ENCODE measurements at places on chromosomes 3 and 15.
A peak's percentile ranks its signal among the peaks of the same experiment; 100 is the strongest.

DNA sequence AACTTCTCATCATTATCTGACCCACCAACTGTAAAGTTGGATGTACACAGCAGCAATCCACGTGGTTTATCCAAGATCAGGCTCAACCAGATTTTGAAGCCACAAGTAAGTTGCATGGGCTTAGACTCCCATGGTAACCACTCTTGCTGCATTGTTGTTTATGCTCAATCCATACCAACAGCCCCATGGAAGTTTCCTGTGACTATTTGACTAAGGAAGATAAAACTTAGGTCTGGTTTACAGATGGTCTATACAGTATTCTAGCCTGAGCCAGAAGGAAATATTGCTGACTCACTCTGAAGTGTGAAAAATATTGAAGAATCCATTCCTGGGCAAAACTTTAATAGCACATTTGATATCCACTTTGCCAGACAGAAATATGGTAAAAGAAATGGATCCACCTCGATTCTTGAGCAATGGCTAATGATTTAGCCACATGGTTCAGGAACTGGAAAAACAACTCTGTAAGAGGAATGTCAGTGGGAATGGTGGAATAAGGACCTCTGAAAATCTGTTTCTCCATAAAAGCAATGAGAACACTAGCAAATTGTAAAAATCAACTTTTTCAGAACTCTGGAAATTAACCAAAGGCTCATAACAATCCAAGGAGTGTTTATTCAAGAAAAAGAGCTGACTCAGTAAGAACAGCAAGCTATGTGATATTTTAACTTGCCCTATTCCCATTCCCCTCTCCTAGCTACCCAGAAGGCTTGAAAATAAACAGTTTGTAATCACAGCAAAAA lies 162.9 kb upstream of the STT3B start:
- no peak for DNase-seq

DNA sequence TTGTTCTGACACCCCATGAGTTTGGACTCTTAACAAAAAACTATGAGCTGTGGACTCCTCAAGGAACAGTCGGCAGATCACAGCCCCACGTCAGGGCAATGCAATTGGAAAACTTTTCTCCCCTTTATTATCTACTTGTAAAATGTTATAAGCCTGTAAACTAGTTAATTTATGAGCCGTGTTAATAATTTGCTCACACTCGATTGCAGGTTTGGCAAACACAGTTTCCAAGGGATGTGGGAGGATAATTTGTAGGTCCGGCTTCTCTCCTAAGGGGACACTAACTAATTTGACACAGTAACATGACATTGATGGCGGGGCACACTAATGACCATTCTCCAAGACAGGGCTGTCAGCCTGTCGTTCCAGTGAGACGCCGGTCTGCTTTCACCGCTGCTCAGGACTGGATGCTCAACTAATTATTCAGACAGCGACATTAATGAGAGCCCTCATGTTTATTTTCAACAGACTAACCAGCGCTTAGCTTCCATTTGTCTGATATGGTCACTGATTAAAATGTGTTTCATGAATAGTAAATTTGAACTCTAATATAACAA lies 222.1 kb downstream of the FOXP1 start:
- DNase-seq, result no peak

- DNase-seq, result peak; percentile 43
Observed at GRCh38 chr15:62847900-62848489, 194.6 kb upstream of the TPM1 start.

DNA sequence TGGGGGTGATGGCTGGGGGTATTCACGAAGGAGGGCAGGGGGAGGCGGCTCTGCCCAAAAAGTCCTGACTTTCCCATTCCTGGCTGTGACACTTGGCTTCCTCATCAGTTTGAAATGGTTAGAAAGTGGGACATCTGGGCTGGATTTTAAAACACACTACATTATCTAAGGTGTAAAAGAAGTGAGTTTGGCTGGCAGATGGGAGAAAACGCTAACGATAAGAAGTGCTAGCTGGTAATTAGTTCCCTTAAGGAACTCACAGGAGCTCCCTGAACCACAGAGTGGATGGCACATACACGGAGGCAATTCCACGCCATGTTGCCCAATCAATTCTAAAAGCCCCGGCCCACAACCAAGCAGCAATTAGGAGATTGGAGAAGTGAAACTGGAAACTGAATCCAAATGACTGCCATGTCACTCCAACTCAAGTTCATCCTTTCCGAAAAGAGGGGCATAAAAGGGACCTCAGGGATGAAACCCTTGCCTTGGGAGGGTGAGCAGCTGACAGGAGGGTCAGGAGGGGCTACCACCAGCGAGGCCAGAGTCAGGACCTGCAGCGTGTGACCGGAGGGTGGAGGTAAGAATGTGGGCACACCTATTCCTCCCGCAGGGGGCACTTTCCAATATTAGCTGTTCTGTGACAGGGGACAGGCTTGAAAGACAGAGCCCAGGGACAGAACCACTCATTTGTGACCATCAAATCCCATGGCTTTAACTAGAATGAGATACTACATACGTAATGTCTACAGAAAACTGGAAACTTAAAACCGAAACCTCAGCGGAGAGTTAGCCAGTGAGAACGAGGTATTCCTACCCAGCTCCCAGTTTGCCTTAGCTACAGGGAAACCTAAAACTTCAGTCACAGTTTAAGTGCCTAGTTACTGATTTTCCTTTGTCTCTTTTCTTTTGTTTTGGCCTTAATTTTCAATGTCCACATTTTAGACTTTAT lies 95.3 kb upstream of the OXTR start:
- no peak for DNase-seq

DNA sequence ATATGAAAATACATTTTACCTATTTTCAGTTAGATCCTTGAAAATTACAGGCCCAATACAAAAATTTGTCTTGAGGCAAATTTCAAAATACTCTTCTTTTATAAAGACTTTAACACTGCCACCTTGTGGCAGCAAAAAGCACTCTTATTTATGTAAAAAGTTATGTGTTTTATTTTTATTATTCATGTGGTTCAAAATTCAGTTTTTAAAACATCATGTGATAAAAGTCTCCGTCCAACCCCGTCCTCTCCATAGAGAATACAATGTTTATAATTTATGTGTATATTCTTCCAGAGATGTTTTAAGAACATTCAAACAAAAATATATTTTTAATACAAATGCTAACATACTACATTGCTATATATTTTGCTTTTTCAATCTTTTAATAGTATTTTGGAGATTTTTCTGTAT lies 36.9 kb upstream of the TRIM59 start:
- no peak for DNase-seq

DNA sequence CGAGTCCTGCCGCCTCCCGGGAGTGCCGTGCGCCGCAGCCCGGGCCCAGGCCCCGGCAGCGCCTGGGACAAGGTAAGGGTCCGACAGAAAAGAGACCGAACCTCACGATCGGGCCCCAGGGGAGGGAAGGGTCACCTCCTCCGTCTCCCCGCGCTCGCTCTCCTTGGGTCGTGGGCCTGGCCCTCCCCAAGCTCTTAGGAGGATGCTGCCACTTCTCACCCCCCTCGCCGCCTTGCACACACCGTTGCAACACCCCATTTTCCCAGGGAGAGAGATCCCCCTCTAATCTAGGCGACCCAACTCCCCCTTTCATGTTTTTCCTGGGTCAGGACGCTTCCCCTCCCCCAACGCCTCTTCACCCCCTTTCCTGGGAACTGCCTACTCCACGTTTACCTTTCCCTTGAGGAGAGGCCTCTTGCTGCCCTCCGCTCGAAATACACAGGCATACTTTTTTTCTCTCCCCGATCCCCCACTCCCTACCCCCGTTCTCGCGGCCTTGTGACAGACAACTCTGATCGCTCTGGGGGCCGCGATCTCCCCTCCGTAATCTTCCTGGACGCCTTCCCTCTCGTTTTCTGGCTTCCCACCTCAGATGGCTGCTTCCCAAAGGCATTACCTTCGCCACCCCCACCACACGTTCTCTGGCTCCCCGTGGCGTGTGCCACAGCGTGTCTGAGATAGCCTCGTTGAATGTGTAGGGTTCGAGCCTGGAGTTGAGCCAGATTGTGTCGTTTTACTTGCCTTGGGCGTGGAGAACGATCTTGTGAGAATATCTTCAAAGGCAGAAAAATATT lies 688 bp downstream of the SETD5 start:
- peak; percentile 27 for DNase-seq

GRCh38 chr3:29214009-29214658 lies 66.7 kb upstream of the RBMS3 start:
- no peak for DNase-seq

DNA sequence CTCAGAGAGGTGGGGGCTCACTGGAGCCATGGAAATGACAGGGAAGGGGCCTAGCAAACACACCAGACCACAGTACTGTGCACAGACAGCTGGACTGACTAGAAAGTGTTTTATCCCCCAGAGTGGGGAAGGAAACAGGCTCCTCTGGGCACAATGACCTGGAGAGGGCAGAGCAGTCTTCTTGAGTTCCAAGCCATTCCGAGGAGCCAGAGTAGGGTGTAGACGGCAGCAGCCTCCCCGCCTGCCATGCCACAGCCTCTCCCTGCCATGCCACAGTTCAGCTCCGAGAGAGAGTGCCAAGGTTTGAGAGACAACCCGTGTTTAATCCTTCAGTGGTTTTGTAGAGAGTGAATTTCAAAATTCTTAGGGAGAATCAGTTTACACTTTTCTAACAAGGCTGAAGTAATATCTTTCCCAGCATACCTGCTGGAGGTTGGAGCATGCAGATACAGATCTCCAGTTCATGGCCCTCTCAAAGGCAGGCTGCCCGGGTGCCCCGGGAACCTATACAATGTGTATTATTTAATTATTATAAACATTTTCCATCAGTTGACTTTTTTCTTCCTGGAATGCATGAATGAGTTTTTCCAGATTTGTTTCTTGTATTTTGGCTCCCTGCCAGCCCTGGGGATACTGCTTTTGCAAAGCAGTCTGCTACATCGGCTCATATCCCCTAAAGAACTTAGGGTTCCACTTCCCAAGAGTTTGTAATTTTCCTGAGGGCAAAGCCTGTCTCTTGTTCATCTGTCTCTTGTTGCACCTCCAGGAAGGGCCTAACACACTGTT lies 3.2 kb downstream of the PODXL2 start:
- DNase-seq, result no peak

GRCh38 chr3:114586119-114586518 lies 292.3 kb downstream of the TIGIT start:
- DNase-seq, result no peak

DNA sequence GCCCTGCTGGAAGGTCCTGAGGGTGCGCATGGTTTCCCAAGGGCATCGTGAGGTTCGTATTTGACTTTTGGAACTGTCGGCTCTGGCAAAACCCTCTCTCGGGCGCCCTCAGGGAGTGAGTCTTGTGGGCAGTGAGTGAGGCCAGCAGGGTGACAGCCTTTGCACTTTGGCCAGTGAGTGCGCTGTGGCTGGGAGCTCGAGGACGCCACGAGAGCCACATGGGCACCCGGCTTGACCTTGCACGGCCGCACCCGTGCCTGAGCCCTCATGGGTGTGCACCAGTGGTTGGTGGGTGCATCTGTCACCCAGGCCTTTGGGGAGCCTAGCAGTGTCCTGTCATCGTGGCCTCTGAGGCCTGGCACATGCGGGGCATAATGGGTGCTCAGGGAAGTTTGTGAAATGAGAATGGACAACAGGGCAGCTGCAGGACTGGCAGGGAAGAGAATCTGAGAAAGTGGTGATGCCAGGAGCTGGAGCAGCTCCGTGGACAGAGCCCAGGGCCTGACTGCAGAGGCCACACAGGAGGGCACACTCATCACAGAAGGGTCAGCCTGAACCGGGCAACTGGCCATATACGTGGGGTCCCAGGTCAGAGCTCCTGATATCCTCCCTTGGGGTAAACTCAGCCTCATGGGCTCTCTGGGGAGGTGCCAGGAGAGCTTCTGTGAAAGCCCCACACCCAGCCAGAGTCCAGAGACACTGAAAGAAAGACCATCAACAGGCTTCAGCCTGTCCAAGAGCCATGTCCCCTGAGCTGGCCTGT lies 30.4 kb upstream of the SNRPA1 start:
- no peak for DNase-seq

DNA sequence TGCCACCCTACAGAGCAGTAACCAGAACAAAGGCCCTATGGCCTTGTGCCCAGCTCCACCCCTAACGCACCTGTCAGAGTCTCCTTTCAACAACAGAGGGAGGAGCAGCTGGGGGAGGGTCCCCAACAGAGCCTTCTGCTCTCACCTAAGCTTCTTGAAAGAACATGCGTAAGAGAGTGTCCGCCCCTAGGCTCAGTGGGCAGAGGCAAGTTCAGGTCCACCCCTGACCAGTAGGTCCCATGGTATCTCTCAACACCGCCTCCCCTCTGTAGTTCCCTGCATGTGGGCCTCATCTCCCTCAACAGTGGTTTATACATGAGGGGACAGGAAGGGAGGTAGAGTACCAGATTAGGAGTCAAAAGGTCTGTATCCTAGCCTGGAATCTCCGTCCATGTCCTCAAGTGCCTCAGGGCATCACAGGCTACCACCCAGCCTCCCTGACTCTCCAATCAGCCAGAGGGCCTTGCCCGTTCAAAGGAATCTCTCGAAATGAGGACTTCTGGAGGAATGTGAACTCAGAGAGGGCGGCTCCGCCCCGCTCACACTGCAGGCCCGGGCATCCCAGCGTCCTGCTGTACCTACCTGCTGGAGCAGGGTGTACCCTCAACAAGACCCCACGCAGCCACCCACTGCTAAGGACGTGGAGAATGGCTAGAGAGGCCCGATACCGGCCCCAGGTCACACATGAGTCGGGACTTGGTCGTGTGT lies 680 bp downstream of the POC1A start:
- no peak for DNase-seq

- no peak for DNase-seq
Observed at GRCh38 chr3:58173029-58173668, 37.6 kb downstream of the DNASE1L3 start.

- no peak for DNase-seq
Observed at GRCh38 chr15:78565951-78566774, 843 bp downstream of the CHRNA5 start.

DNA sequence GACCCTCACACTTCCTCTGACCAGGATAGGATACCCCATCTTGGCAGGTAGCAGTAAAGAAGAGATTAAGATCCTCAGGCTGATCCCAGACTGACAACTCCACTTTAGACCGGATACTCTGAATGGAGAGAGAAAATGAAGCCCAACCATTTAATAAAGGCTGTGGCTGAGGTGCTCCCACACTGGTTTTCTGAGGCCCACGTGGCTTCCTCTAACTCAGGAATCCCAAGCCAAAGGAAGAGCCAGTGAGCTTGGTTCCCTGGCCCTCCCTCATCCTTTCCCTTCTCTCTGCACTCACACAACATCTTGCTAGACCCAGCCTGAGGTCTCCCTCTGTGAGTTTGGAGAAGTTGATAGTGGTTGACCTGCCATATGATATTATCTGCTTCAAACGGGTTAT lies 78.1 kb downstream of the ITGB5 start:
- DNase-seq, result no peak

GRCh38 chr3:195267096-195267495 lies 3.9 kb downstream of the XXYLT1 start:
- no peak for DNase-seq

GRCh38 chr3:64223791-64224745 lies 1.2 kb downstream of the PRICKLE2 start:
- DNase-seq, result no peak
